ENCODE measurements at places on chromosomes 2 and 18.

GRCh38 chr2:23327887-23328286 is 57.1 kb upstream of the KLHL29 start:
- DNase-seq, result no peak

DNA sequence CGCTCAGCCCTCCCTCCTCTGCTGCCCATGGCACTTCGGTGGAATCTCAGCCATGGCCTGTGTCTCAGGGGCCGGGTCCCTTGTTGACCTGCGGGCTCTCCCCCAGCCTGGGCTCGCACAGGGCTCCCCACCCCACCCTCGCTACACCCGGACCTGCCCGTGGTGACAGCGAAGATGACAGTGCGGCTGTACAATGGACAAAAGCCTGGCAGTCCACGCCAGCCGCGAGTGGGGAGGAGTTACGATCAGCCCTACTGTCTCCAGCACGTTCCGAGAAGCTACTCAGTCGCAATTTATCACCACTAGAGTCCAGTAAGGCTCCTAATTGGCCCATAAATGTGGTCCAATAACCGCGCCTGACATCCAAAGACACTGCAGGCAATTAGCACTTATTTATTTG is 31.6 kb downstream of the GBX2 start:
- no peak for DNase-seq

DNA sequence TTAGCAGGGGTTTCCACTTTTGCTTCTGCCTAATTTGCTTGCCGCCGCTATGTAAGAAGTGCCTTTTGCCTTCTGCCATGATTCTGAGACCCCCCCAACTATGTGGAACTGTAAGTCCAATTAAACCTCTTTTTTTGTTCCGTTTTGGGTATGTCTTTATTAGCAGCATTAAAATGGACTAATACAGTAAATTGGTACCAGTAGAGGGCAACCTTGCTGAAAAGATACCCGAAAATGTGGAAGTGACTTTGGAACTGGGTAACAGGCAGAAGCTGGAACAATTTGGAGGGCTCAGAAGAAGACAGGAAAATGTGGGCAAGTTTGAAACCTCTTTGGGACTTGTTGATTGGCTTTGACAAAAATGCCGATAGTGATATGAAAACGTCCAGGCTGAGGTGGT is 216.1 kb upstream of the FSIP2 start:
- DNase-seq, result no peak

DNA sequence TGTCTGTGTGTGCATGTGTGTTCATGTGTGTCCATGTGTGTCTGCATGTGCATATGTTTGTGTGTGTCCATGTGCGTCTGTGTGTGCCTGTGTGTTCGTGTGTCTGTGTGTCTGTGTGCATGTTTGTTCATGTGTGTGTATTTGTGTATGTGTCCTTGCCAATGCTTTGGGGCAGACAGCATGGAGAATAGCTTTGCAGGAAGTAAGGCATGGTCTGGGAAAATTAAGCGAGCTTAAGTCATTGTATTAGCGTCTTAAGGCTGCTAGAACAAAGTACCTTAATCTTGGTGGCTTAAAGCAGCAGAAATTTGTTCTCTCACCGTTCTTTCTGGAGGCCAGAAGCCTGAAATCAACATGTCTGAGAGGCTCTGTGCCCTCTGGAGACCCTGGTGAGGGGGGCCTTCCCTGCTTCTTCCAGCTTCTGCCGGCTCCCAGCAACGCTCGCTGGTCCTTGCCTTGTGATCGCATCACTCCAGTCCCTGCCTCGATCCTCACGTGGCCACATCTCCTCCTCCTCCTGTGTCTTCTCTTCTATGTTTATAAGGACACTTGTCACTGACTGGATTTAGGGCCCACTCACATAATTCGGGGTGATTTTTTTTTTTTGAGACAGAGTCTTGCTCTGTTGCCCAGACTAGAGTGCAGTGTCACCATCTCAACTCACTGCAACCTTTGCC is 3.8 kb downstream of the NEU2 start:
- DNase-seq, result no peak

All from HAP-1 (cell line).